Left ventricle myocardium superior (tissue), 1 donor: ENCODE measurements at places on chromosomes 13 and 19. TPM values are rescaled to one million over a fixed set of nuclear protein-coding genes. Genes with fewer than 3 reads are reported as not detected.

Gene SIGLEC14
- total RNA-seq: 0.94 TPM

Gene DAND5
- total RNA-seq: 11.2 TPM

Gene CRYL1
- total RNA-seq: 19.5 TPM

Gene GRIN2D
- 0.17 TPM for total RNA-seq

Gene ZNF699
- 2.7 TPM for total RNA-seq

Gene TEX101
- not detected for total RNA-seq

Gene ZNF610
- total RNA-seq: 3.3 TPM

Gene ALOX5AP
- total RNA-seq: 10.1 TPM

Gene DNASE2
- 19.2 TPM for total RNA-seq

Gene TMPRSS9
- total RNA-seq: not detected

Gene PABPC3
- 0.07 TPM for total RNA-seq

Gene CCL25
- total RNA-seq: not detected

Gene ZNF534
- total RNA-seq: 0.57 TPM

Gene ZFP28
- 4.9 TPM for total RNA-seq

Gene NLRP7
- total RNA-seq: not detected

Gene PCSK4
- 2.8 TPM for total RNA-seq

Gene ONECUT3
- not detected for total RNA-seq

Gene DIRAS1
- 241 TPM for total RNA-seq

Gene PSG1
- total RNA-seq: not detected

Gene INAFM1
- 12.7 TPM for total RNA-seq

Gene C19orf47
- 215 TPM for total RNA-seq

Gene LRRC63
- 0.17 TPM for total RNA-seq

Gene SLITRK1
- total RNA-seq: not detected

Gene WIZ
- total RNA-seq: 32.2 TPM

Gene ZNF112
- total RNA-seq: 5.4 TPM

Gene BSPH1
- not detected for total RNA-seq

Gene BRCA2
- total RNA-seq: 0.64 TPM

Gene ZNF814
- 14.1 TPM for total RNA-seq

Gene NLRP4
- total RNA-seq: not detected

Gene UBE2S
- total RNA-seq: 24.5 TPM

Gene ALG5
- total RNA-seq: 7.9 TPM

Gene KIR2DL3
- not detected for total RNA-seq

Gene TMIGD2
- not detected for total RNA-seq

Gene RASAL3
- total RNA-seq: 2.0 TPM

Gene SLC8A2
- not detected for total RNA-seq

Gene DNAAF3
- 0.87 TPM for total RNA-seq

Gene UHRF1
- total RNA-seq: 1.5 TPM

Gene GCDH
- total RNA-seq: 30.5 TPM
